ENCODE measurements at places on chromosomes 3 and 15. TPM values are rescaled to one million over a fixed set of nuclear protein-coding genes. Genes with fewer than 3 reads are reported as not detected.

DNA sequence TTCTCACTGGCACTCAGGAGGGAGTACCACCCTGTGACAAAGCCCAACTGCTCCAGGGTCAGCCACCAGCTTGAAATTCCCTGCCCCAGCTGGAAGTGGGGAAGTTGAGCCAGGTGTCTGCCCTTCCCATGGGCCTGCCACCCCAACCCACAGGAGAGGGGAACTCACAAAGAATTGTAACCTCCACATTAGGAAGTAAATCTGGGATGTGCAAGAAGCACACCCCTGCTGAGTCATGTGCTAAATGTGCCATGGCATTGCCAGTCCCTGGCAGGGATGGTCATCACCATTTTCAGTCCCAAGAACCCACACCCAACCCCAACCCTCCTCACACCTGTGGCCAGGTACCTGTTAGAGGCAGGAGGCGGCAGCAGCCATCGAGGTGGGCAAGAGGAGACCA is 165.2 kb upstream of the THBS1 start:
- DNase-seq, result no peak

DNA sequence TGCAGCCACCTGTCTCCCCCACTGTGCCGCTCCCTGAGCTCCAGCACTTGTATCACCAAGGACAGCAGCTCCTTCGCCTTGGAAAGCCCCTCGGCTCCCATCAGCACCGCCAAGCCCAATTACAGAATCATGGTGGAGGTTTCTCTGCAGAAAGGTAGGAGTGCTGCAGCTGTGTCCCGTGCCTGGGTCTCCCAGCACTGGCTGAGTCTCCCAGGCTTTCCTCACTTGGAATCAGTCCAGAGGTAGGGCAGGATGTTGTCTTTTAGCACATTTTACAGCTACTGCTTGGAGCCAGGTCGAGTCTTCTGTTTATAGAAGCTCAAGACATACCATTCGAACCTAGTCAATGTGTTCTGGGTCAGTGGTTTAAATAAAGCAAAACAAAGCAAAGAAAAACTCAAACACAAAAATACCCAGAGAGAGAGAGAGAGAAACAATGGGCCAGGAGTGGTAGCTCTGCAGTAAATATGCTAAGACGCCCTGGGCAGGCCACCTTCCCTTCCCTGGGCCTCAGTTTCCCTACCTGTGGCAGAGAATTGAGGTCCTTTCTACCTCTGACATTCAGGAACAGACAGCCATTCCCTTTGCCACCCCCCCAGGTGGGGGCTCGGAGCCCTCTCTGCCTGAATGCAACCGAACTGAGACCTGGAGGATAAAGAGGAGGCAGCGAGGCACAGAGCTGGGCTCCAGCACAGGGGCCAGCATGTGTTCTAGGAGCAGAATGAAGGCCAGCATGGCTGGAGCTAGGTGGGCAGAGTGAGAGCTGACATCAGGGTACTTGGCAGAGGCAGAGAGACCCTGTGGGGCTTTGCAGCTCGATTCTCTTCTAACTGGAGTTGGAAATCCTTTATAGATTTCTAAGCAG is 44.1 kb downstream of the STARD5 start:
- no peak for DNase-seq

DNA sequence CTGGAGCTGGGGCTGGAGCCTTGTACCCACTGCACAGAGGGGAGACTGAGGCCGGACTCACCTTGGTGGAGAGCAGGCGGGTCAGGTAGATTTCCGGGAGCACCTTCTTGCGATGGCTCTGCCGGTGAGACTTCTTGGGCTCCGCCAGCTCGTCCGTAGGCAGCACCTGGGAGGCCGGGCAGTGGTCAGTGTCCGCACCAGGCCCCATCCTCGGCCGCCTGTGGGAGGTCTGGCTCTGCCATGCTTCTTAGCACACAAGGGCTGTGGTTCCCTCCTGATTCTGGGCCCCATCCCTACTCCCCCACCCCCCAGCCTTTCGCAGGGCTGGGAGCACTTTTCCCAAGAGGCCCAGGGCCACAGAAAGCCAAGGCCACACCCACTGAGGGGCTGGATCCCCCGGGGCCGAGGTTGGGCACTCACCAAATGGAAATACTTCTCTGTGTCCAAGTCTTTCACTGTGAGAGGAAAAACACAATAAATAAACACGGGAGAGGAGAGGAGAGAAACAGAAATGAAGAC is 17.4 kb downstream of the H1-8 start:
- no peak for DNase-seq

DNA sequence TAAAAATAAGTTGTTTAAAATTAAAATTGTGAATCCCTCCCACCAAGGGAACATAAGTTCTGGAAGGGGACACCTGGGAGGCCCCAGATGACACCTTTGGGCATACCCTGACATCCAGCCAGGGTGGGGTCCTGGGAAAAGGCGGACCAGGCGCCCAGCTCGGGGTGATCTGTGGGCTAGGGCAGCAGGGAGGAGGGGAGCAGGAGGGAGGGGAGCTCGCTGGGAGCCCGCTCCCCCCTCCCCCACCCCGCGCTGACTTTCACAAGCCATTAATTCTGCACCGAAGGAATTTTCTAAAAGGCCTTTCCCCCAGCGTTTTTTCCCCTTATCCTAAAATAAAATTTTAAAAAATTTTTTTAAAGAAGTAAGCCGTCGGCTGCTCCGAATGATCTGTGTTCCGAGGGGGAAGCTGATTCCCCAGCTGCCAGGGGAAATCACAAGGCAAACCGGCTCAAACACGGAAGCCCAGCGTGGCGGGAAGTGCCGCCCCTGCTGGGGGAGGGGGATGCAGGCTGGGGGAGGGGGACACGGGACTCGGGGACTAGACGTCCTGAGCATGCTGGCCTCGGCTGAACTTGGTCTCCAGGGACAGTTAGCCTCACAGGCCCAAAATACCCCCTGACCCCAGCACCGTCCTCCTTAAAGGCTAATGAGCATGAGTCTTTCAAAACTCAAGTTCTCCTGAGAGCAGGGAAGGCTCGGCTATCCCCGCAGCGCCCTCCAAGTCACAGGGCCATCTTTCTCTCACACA is 13.9 kb downstream of the PLXND1 start:
- no peak for DNase-seq

DNA sequence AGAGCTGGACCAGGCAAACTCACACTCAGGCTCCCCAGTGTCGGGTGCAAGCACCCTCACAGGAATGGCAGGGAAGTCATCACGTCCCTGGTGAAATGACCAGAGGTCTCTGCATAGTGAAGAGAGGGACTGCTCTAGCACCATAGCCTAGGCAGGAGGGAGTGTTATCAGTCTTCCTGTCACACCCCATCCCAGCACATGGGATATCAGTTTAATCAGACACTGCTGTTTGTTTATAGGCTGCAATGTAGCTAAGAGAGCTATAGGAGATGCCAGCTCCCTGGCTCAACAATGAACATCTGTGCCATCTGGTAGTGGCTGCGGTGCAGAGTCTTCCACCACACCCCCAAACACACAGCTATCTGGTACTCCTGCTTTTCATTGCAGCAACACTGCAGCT is 776.6 kb downstream of the ZNF385D start:
- DNase-seq, result no peak

DNA sequence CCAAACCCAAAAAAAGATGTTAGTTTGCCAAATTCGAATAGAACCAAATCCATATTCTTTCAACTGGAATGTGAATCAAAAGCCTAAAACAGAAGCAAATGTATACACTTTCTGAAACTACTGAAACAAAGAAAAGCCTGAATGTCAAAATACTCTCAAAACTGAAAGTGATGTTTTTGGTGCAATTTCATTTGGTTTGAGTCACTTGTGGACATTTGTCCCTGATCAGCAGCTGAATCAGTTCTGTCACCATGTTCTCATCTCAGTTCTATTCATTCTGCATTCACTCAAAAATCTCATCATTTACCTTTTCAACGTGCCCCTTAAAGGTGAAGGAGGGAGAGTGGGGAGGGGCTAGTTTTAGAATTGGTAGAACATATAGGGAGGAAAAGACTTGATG is 266.8 kb downstream of the ABHD5 start:
- no peak for DNase-seq

DNA sequence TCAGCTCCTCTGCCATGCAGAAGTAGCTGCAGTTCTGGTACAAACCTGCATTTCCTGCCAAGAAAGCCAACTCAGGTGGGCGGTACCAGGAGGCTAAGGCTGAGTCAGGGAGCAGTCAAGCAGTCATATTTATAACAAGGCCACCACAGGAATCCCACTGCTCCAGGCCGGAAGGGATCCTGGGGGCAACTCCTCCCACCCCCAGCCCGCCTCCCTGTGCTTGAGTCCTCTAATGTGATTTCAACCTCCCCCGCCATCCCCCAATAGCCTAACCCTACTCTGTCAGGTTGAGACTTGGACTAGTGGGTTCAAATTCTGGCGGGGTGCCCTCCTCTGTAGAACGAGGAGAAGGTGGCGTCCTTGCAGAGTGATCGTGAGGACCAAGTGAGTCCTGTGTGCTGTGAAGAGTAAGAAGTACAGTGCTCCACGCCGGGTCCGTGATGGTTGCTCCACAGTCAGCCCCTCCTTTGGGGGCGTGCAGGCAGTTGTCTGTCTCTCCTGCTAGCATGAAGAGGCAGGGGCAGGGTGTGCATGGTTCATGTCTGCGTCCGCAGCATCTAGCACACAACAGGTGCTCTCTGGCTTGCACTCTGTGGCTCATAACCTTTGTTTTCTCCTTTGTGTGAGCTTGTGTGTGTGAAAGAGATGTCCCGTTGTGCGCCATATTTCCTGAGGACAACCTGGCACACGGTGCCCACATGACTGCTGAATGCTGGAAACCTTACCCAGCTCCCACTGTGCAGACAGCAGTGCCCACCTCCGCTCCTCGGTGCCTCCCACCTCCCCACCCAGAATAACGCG is 78.3 kb downstream of the SMAD6 start:
- no peak for DNase-seq

DNA sequence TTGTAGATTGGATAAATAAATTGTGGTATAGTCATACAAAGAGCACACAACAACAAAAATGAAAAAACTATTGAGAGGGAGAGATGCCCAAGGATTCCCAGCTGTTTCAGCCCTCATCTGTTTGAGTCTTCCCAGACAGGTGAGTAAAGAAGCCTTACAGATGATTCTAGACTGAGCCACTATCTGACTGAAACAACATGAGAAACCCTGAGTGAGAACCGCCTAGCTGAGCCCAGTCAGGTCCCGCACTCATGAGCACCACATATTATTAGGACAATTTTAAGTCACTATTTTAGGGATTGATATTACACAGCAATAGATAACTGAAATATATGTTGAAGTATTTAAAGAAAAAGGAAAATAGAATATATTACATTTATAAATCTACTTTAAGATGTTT is 19.0 kb downstream of the POPDC2 start:
- DNase-seq, result no peak

DNA sequence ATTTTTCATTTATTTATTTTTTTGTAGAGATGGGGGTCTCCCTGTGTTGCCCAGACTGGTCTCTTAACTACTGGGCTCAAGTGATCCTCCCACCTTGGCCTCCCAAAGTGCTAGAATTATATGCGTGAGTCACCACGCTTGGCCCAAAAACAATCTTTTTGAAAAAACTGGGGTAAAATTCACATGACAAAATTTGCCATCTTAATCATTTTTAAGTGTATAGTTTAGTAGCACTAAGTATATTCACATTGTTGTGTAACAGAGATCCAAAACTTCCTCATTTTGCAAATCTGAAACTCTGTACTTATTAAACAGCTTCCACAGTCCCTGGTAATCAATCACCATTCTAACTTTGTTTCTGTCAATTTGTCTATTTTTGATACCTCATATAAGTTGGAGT is 5.2 kb downstream of the SNX1 start:
- DNase-seq, result no peak

FBXO45 gene
- 17.2 TPM for polyA plus RNA-seq

HDC gene
- 0.35 TPM for polyA plus RNA-seq

CTDSPL gene
- polyA plus RNA-seq, result 107 TPM
